ENCODE measurements at places on chromosomes 5 and 9. TPM values are rescaled to one million over a fixed set of nuclear protein-coding genes. Genes with fewer than 3 reads are reported as not detected.
A peak's percentile ranks its signal among the peaks of the same experiment; 100 is the strongest.

DNA sequence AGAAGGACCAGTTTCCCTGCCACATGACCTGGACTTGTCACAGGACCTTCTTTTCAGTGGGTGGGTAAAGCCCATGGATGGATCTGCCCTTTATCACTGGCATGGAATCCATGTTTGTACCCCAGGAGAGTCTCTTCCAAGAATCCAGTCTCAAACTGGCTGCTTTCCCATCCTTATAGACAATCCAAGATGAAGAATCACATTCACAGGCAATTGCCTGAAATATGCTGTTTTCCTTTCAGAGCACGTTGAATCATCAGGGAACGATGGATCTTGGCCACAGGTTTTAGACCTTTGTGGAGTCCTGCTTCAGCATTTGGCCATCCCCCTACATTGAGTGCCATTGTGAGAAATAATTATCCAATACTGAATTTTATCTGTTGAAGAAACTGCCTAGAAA is 319.8 kb downstream of the ASTN2 start:
- no peak for DNase-seq

GRCh38 chr9:106482733-106483132 is 380.2 kb upstream of the ZNF462 start:
- DNase-seq = peak; percentile 34

DNA sequence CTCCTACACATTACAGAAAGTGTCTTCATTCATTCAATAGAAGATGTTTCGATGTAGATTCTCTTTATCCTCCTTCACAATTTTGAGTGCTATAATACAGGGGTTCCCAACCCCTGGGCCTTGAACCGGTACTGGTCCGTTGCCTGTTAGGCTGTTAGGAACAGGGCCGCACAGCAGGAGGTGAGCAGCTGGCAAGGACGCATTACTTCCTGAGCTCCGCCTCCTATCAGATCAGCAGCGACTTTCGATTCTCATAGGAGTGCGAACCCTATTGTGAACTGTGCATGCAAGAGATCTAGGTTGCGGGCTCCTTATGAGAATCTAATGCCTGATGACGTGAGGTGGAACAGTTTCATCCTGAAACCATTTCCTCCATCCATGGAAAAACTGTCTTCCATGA is 153.0 kb upstream of the SMC2 start:
- DNase-seq = peak; percentile 43

GRCh38 chr9:16864649-16865434 is 5.6 kb downstream of the BNC2 start:
- DNase-seq = no peak

DNA sequence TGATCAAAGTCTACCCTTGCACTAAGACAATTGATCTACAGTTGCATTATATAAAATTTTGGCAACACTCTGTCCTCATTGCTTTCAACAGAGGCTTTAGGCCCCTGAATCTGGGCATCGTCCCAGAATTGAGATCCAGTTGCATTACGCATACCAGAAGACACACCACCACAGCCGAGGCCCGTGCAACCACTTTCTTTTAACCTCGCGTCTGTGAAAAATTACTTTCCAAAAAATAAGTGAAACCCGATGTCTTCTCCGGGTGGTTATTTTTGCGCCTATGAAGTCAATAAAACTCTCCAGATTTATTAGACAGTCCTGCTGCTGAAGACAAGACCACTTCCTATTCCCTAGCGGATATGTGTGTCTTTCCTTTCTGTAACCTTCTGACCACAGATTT is 52.1 kb upstream of the NFIB start:
- DNase-seq = no peak

- DNase-seq = no peak
Observed at GRCh38 chr5:155594270-155594669, 580.7 kb downstream of the KIF4B start.

- DNase-seq = no peak
Observed at GRCh38 chr5:125109816-125110215, 363.4 kb upstream of the ZNF608 start.

- DNase-seq = no peak
Observed at GRCh38 chr5:144356489-144356888, 185.8 kb downstream of the KCTD16 start.

DNA sequence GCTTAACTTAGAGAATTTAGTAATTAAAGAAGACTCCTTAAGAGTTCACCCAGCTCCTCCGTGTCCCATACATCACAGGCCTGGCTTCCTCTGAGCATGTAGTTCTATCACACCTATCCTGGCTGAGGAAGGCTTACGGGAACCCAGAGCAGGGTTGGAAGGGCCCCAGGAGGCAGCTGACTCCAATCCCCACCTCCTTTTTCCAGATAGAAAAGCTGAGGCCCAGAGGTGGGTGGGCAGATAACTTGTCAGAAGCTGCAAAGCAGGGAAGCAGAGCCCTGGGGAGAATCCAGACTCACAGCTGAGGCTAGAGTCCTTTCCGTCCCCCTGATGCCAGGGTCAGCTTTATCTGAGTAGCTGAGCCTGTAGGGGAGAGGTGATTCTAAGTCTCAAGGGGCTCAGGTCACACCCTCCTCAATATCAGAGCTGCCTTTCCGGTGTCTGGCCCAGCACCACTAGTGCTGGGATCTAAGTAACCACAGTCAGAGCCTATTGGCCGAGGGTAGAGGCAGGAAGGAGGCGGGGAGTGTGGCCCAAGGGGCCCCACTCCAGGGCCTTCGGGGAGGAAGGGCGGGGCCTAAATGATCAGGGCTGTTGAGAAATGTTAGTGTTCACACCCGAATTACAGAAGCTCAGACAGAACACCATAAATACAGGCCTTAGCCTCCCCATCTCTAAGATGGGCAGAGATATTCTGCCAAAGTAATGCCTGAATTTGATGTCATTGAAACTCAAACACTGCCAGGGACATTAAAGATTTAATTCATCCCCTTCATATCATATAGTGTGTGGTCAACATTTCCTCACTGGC is 9.9 kb downstream of the CCDC69 start:
- DNase-seq = peak; percentile 81

DNA sequence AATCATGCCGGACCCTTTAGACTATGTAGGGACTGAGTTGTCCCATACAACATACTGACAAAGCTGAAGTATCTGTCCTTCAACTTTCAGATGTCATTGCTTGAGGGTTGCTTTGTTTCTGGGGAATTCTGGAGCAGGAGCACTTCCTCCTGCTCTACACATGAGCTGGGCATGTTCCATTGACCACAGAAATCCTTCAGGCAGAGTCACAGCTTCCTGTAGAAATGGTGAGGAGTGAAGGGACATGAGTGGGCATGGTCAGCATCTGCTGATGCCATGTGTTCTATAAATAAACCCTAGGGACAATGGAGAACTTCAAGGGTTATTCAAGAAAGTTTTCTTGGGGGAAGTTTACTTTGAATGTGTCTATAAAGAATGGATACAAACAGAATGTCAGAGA is 296.6 kb upstream of the FBXL7 start:
- peak; percentile 39 for DNase-seq

- no peak for DNase-seq
Observed at GRCh38 chr5:159104051-159104651, 4.4 kb upstream of the EBF1 start.

- DNase-seq = no peak
Observed at GRCh38 chr5:143683459-143683858, 128.5 kb upstream of the HMHB1 start.

GRCh38 chr5:140267201-140267540 is 35.7 kb downstream of the PFDN1 start:
- DNase-seq = no peak

DNA sequence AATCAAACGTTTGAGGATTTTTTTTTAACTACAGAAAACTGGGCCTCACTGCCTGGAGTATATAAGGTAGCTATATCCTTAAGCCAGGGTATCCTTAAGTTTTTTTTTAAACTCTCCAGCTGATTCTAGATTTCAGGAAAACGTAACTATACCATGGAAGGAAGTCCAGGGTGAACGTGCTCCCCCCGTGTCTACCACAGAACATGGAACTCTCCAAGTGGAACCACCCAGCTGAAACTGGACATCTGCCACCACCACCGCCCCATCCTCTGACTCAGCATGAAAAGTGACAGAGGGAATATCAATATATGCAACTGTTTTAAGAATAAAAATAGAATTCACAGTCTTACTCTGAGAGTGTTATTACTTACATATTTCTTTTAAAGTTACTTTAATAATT is 61.3 kb downstream of the DROSHA start:
- DNase-seq = peak; percentile 78

DNA sequence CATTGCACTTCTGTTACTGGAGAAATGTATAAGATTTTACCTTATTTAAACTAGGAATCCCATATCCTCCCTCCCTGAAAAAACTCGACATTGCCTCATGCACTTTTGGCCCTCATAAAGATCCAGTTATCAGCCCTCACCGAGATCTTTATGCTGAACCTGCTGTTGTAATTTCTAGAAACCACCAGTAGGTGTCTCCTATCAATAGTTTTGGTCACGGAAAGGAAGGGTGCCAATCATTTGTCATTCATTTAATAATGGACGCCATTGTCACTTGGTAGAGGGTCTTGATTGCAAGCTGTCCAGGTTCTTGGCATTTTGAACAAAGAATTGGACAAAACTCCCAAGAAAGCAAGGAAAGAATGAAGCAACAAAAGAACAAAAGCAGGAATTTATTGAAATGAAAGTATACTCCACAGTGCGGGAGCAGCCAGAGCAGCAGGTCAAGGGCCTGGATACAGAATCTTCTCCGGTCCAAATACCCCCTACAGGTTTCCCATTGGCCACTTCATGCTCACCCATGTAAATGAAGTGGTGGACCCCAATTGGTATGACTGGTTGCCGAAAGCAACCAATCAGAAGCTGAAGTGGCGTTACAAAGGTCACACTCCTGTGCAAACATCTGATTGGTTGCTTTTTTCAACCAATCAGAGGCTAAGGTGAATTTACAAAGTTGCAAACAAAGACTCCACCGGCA is 524.3 kb downstream of the PSAT1 start:
- peak; percentile 15 for DNase-seq

GRCh38 chr5:82096249-82096648 is 124.4 kb downstream of the ATG10 start:
- no peak for DNase-seq

GRCh38 chr9:130711469-130711868 is 17.9 kb downstream of the EXOSC2 start:
- no peak for DNase-seq

- DNase-seq = no peak
Observed at GRCh38 chr9:72440378-72440777, 75.4 kb upstream of the ZFAND5 start.

GRCh38 chr5:3010301-3010952 is 258.9 kb upstream of the IRX2 start:
- DNase-seq = no peak

DNA sequence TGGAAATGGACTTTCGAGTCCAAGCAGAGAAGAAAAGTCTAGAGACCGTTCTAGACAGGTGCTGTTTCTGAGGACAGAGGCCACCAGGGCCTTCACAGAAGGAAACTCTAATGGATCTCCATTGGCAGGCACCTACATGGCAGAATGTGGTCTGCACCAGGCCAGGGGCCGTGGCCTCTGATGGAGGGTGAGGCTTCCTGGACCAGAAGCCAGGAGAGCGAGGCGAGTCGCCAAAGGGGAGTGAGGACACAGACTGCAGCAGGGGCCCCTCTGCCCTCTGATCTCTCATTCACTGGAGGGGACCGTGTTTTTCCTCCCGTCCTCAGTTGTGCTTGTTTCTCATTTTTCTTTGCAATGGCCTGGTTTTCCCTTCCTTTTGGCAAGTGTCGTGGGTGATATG is 41.1 kb downstream of the ALG2 start:
- no peak for DNase-seq

Gene ANKRD55
- total RNA-seq = 1.2 TPM

Gene CATSPER3
- 0.08 TPM for total RNA-seq

Gene FOXD4
- total RNA-seq = 1.2 TPM

Gene ANKRD34B
- not detected for total RNA-seq

Gene C8G
- total RNA-seq = not detected

Gene ERCC6L2
- 30.8 TPM for total RNA-seq

Gene WNT8A
- total RNA-seq = not detected

Gene INSL6
- not detected for total RNA-seq

Measured in H4 (cell line).